Small intestine (tissue), 16 donors: ENCODE measurements at places on chromosomes 7 and 10.

GRCh38 chr7:101824440-101824839, 7.0 kb downstream of the CUX1 start:
- no peak for DNase-seq

DNA sequence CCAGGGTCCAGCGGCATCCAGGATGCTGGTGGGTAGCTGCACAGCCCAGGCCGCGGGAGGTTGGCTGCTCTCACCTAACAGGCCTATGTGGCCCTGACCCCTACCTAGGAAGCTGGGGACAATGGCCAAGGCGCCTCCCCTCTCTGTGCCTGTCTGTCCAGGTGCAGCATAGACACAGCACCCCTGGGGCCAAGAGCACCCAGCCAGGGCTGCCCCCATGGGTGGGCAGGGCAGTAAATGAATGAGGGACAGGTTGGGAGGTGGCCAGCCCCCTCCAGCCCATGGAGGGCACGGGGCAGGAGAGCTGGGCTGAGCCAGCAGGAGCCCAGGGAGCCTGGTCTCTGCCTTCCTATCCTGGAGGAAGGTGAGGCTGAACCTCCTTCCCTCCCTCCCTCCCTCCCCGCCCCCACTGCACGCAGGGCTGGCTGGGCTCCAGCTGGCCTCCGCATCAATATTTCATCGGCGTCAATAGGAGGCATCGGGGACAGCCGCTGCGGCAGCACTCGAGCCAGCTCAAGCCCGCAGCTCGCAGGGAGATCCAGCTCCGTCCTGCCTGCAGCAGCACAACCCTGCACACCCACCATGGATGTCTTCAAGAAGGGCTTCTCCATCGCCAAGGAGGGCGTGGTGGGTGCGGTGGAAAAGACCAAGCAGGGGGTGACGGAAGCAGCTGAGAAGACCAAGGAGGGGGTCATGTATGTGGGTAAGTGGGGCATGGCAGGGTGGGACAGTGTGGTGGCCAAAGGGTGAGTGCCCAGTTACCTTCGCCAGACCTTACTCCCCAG, at the start of gene SNCG:
Gene SNCG (plus strand): TSS at position 484 of the 785 bp plus-strand sequence. CDS start 99 bp downstream, at position 583.
- peak; percentile 43 for DNase-seq

GRCh38 chr10:89002226-89002978, 11.8 kb downstream of the FAS start:
- DNase-seq = no peak

DNA sequence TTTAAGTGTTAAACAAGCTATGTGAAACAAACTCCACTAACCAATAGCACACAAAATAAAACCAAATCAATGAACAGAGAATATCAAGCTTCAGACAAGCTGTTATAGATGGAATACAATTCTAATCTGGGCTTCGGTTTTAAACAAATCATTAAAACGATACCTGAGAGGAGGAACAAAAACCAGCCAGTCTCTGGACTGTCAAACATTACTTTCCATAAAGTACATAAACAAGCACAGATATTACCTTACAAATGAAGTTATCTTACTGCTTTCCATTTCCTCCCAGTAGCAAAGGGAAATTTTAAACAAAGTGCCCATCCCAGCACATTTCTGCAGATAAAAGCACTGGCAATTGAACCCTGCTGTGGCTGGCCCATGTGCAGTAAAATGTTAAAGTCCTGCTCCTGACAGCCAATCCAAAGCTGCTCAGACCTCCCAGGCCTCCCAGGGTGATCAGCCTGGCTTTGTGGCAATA, 128.0 kb downstream of the NRCAM start:
- DNase-seq = peak; percentile 66

GRCh38 chr10:119103903-119104653, at the start of gene DENND10:
DENND10 (plus strand) TSS chr10:119104113; CDS start chr10:119104143, 30 bp downstream.
- DNase-seq = peak; percentile 87

DNA sequence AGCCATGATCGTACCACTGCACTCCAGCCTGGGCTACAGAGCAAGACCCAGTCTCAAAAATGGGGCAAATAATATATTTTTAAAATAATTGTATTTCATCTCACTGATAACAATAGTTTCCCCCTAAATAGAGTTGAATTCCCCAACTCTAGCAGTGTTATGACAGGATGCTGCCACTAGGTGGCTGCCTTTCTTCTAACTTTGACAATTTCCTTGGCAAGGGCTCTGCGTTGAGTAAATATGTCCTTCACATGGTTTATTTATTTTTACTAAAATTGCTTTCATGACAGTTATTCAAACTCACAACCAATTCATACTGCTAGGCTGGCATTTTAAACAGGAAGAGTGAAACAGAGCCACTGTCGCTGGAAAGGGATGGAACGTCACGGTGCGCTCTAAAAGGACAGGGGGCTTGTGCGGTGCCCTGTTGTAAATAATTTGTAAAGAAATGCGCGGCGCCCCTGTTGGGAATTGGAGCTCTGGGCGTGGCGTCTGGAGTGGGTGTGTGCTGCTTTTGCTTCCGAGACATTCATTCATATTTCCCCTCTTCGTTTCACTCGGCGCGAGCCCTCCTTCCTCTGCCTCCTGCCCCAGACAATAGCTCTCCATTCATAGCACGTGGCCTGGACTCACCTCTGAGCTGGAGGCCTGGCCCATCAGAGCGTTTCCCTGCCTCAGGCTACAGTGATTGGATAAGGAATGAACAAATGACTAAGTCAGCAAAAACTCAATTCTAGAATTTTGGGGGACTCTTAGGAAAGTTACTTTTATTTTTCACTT, 20.5 kb upstream of the PITRM1 start:
- DNase-seq = peak; percentile 41

DNA sequence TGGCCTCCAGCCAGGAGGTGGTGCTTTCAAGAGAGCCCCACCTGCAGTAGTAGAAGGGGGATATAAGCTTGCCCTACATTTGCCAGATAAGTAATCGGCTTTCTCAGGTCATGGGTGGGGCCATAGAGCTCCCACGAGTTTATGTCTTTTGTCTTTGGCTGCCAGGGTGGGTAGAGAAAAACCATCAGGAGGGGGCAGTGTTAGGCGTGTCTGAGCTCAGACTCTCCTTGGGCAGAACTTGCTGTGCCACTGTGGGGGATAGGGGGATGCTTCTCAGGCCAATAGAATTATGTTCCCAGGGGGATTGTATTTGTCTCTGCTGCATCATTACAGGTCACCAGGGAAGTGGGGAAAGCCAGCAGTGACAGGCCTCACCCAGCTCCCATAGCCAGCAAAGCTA, 12.3 kb upstream of the MRPS33 start:
- no peak for DNase-seq

DNA sequence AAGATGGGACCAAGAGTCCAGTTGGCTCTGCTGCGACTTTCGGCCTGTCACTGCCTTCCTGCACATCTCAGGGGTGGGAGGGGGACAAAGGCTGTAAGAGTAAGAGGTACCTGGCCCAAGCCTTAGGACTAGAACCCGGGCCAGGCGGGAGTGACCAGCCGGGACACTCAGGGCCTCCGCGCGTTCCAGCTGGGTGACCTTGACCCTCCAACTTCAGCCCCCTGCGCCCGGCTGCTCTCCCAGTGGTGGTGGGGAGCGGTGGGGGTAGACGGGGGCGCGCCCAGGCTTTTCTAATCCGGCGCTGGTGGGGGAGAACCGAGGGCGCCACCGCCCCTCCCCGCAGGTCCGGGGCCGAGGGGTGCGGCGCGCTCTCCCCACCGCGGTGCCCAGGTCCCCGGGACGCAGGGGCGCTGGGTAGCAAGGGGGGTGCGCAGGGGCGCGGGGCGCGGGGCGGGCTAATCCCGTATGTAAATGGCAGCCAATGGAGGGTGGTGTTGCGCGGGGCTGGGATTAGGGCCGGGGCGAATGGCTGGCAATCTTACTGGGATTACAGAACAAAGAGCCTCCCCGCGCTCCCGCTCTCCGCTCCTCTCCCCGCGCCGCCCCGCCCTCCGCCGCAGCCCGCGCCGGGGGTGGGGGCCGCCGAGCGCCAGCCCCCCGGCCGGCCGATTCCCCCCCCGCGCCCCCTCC, at the start of gene GTF2IRD1:
Gene GTF2IRD1 (plus strand): TSS at position 585 of the 690 bp plus-strand sequence. CDS start 54,175 bp downstream, outside the sequence.
- peak; percentile 87 for DNase-seq

DNA sequence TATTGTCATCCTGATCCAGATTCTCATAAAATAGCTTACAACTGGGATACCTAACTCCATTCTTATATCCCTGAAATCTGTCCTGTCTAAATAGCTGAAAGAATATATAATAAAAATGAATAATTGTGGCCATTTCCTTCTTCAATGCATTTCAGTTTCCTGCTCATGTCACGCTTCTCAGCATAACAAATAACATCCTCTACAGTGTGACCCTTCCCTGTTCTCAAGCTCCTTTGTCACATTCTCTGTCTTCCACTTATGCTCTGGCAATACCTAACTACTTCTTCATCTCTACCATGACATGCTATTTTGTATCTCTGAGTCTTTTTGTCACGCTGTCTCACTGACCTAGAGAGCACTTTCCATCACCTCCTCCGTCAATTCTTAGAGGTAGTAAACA, 884.1 kb upstream of the LRRTM3 start:
- DNase-seq = no peak

GRCh38 chr7:92648067-92648466, 57.9 kb upstream of the FAM133B start:
- no peak for DNase-seq

DNA sequence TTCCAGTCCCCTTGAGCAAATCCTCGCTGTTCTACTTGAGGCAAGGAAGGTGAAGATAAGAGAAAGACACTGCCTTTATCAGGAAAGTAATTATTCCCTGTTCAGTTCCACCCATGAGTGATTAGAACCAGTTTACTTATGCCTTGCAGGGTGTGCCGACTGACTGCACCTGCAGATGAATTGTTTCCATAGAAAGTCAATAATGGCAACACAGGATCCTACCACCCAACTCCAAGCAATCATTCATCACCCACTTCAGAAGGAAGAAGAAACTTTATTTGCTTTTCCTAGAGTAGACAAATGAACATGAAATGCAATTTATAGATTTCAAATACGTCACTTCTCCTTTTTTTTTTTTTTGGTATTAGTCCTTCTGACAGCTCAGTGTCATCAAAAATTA, 383.9 kb downstream of the SORCS1 start:
- peak; percentile 67 for DNase-seq

GRCh38 chr7:33392148-33392547, 262.8 kb downstream of the BBS9 start:
- no peak for DNase-seq

- DNase-seq = peak; percentile 63
These were observed 44.8 kb downstream of the ZNF800 start for GRCh38 chr7:127347567-127348246.

DNA sequence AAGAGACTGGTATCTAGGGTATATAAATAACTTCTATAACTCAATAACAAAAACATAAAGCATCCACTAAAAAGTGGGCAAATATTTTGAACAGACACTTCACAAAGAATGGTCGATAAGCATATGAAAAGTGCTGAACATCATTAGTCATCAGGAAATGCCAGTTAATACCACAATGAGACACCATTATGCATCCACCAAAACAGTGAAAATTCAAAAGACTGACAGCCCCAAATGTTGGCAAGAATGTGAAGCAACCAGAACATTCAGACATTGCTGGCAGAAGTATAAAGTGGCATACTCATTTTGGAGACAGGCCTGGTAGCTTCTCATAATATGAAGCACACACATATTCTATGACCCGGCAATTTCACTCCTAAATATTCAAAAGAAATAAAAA, 26.5 kb upstream of the GSAP start:
- no peak for DNase-seq

DNA sequence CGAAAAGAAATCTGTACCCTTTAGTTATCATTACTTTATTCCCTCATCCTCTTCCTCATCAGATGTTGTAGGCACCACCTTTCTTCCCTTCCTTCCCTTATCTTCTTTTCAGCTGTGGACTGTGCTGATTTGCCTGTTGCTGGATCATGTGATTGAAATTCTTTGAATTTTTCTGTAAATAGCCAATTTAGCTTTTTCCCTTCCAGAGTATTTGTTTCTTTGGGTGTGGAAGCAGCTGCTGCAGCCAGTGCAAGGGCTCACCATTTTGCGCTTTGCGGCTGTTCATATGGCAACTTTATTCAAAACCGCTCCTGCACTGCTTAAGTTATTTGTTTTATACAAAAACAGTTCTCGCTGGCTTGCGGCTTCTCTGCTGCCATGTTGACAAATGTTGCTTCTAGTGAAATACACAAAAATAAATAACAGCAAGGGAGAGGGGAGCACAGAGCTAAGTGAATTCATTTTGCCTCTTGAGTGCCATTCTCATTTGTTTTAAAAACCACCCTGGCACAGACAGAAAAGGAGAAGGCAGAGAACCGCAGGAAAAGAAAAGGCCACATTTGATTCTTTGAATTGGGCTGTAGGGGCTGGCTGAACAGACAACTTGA, 151.2 kb downstream of the AUTS2 start:
- DNase-seq = no peak

DNA sequence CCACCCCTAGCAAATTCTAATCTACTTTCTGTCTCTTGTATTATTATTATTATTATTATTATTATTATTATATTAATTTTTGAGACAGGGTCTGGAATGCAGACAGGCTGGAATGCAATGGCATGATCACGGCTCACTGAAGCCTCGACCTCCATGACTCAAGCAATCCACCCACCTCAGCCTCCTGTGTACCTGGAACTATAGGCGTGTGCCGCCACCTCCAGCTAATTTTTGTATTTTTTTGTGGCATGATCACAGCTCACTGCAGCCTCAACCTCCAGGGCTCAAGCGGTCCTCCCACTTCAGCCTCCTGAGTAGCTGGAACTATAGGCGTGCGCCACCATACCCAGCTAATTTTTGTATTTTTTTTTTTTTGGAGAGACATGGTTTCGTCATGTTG, 2.6 kb upstream of the TMEM139 start:
- DNase-seq = no peak

- peak; percentile 9 for DNase-seq
These were observed 140.8 kb downstream of the DGKB start for GRCh38 chr7:14761510-14762296.

GRCh38 chr7:99465421-99465768, 572 bp downstream of the ATP5MF start:
- peak; percentile 49 for DNase-seq

GRCh38 chr10:45096001-45096400, 95.3 kb downstream of the ZNF22 start:
- DNase-seq = no peak

DNA sequence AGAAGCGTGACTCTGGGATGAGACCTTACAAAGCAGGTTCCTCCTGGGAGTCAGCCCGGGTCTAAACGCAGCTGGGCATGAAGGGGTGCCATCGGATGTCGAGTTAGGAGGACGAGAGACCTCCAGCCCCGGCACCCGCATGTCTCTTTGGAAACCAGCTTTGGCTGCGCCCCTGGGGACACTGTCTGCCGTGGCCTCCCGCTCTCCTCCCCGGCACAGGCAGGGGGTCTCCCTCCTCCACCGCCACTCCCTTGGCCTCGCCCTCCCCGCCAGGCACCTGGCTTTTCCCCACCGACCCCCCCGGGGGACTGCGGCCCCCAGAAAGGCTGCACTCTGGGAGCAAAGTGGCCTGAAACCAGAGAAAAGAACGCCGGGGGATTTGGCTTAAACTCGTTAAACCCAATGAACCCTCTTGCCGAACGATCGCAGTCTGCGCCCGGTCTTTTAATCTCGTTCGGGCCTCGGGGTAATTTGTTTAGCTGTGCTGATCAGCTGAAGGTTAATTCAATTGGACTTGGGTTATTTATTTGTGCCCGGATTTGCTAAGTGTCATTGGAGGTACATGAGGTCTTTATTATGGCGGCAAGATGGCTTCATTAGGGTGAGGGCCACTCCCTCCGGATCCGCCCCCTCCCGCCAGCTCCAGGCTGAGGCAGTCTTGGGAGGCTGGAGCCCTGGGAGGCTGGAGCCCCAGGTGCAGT, 16.4 kb upstream of the PSMG3 start:
- DNase-seq = no peak
